ENCODE measurements at places on chromosomes 3 and 15.
A peak's percentile ranks its signal among the peaks of the same experiment; 100 is the strongest.

DNA sequence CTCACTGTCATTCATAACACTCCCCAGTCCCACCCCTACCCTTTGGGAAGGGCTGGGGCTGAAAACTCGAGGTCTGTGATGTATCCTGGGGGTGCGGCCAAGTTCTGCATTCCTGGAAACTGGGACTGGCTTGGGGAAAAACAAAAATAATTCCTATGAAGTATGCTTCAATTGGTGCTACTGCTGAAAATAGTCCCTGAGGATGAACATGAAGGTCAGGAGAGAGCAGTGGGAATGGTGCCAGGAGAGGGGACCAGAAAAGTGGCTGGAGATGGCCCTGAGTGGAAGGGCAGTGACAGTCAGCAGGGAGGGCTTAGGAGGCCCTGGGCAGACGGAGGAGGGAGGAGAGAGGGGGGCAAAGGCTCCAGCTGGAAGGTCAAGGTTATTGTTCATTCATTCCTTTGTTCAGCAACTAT lies 4.8 kb upstream of the ISLR start:
- no peak for DNase-seq

DNA sequence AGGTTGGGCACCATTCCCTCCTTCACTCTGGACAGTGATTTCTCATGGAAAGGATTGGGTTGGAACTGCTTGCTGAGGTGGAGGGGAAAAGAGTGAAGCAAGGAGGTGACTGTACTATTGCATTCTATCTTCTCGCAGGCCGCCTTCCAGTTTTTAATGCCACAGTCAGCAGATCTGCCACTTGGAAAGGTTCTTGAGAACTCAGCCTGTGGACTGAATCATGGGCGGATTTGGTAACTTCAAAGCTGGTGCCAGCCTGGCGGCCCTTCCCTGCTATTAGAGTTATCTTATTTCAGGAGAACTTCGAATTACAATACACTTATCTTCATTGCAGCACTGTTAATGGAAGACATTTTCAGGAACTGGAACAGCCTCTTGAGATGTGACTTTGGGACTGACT lies 23.1 kb upstream of the SLC28A2 start:
- no peak for DNase-seq

- DNase-seq = no peak
These were observed 108.6 kb upstream of the DLG1 start for GRCh38 chr3:197407053-197407452.

- peak; percentile 7 for DNase-seq
These were observed 9.0 kb downstream of the AQP9 start for GRCh38 chr15:58147171-58147611.

DNA sequence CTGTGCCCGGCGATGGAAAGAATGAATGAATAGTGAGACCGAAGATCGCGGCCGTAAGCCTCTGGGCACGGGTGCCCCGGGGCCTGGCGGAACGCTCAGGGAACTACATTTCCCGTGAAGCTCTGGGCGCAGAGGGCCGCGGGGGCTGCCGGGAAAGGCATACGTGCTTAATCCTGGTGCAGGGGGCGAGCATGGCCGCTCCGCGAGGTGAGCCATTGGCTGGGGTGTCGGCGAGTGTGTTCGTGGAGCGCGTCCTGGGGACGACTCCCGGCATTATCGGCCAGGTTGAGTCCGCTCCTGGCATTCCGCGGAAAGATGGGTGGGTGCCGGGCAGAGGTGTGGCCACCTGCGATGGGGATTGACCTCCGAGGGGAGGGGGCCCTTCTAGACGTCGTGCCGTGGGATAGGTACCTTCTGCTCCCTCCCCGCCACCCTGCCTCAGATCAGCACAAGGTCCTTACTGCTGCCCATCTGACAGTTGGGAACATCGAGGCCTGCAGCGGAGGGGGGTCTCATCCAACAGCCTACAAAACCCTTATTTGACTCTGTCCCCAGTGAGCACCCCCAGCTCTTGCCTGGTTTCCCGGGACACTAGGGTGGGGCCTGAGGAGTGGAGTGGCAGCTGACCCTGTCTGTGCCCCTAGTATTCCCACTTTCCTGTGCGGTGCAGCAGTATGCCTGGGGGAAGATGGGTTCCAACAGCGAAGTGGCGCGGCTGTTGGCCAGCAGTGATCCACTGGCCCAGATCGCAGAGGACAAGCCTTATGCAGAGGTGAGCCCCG lies at the start of gene MPI:
TSS of gene MPI (plus strand) at position 160 of the 782 bp plus-strand sequence. CDS start at position 192, 32 bp downstream.
- DNase-seq = peak; percentile 64

- peak; percentile 34 for DNase-seq
These were observed 26.4 kb upstream of the ATP8B4 start for GRCh38 chr15:50145451-50145872.

- DNase-seq = no peak
These were observed 10.0 kb downstream of the CMTM7 start for GRCh38 chr3:32401556-32402081.

DNA sequence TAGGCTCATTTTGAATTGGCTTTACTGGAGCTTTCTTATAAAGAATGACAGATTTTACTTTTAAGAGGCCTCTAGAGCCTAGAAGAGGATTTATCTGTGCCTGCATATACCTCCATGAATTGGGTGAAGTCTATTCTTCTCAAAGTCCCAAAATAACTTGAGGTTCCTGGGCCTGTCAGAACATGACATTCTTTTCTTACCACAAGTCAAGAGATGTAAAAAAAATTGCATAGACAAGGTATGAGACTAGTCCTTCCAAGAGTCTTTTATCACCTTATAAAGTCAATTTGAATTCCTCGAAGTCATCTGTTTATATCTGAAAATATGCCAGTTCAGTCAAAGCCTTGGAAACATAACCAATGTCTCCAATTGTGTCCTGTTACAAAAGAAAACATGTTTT lies 17.2 kb upstream of the CD200 start:
- DNase-seq = no peak

- no peak for DNase-seq
These were observed 218.5 kb upstream of the PRICKLE2 start for GRCh38 chr3:64443546-64444381.

GRCh38 chr15:85588677-85589076 lies 206.0 kb downstream of the KLHL25 start:
- no peak for DNase-seq

- no peak for DNase-seq
These were observed 10.1 kb upstream of the AVEN start for GRCh38 chr15:34049112-34049511.

GRCh38 chr15:73932381-73933191 lies 6.3 kb downstream of the LOXL1 start:
- no peak for DNase-seq

- DNase-seq = no peak
These were observed 17.6 kb downstream of the ASB14 start for GRCh38 chr3:57274845-57275244.

DNA sequence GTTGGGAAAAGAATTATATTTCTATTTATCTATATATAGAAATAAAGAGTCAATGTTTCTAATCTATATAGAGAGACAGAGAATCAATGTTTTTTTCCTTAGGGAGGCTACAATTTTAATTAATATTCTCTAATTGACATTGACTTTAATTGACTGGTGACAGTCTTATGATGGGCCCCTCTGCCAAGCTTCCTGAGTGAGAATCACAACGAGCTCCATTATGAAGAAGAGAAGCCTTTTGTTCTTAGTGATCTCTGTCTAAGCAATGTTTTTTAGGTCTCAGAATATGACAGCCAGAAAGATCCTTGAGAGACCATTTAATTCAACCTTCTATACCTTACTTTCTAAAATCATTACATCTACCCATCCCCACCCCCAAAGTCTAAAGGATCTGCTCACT lies 70.9 kb downstream of the IGSF11 start:
- DNase-seq = no peak

- no peak for DNase-seq
These were observed 2.9 kb upstream of the RPS17 start for GRCh38 chr15:82543160-82543559.

- no peak for DNase-seq
These were observed 61.1 kb downstream of the USP50 start for GRCh38 chr15:50485389-50485788.

- DNase-seq = no peak
These were observed 28.4 kb downstream of the CCDC12 start for GRCh38 chr3:46947981-46948791.

DNA sequence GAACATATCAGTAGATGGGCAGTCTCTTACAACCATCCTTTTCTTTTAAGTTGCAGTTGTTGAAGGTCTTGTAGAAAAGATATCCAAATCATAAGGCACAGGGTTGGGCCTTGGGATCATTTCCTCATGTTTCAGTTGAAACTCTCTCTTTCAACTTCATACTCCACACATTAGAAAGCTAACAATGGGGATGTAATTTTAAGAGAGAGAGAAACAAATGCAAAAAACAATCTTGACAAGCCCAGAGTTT lies 747.9 kb downstream of the ROBO1 start:
- DNase-seq = no peak

GRCh38 chr3:194702545-194702944 lies 16.9 kb downstream of the FAM43A start:
- no peak for DNase-seq

DNA sequence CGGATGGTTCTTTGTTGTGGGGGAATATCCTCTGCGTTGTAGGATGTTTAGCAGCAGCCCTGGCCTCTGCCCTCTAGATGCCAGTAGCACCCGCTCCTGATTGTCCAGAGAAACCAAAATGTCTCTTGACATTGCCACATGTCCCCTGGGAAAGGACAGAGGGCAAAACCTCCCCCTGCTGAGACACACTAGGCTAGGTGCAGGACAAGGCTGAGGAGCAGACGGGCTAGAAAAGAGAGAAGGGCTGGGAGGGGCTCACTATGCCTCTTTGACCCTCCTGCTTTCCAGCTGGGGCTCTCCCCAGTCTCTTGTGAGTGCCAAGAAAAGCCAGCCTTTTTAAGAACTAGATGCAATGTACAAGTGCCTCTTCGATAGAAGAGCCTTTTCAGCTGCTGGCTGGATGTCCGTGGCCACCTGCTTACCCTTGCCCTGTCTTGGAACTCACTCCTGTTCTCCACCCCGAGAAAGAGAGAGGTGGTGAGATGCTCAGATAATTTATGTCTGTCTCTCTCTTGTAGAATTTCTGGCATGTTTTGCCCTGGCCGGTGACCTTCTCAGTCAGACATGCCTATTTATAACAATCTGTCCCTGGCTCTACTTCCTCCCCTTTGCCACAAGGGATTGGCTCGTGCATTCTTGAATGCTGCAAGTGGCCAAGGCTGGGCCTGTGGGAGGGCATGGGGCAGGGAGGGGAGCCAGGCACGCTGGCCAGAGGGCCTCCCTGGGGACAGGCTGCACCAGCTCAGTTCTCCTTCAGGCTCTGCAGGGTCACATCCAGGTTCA lies 142.6 kb downstream of the RPLP1 start:
- peak; percentile 83 for DNase-seq

DNA sequence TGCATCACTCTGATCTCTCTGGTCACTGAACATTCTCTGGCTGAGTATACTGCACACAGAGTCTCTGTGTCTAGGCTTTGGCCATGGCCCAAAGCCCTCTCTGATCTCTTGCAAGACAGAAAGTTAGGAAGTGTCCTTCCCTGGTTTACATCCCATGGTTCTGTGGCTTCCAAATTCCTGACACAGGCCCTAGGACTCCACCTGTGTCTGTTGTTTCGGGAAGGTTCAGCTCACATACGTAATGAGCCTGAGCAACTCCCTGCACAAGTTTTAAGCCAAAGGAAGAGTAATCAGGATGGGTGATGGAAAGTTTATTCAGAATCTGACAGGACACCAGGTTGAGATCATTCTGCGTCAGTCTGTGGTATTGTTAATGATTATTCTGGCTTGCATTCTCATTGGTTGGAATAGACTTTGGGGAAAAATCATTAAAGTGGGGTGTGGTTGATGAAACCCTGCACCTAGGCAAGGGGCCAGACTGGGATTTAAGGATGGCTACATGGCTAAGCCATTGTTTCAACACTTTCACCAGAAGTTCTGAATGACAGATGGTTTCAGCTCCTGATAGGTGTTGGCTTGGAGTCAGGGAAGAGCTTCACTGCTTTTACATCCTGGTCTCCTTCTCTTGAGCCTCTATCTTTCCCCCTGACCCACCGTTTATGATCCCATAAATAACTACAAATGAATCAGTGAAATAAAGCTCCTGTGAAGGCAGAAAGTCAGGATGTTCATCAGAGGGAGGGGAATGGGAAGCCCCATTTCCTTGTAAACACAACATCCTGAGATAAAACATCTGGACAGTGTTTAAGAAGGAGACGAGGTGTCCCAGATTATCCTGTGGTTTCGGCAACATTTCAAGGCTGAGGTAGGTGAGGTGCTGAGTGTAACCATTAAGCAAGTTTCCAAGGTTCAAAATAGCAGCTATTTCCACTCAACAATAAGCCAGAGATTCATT lies 14.1 kb downstream of the LCMT2 start:
- no peak for DNase-seq

DNA sequence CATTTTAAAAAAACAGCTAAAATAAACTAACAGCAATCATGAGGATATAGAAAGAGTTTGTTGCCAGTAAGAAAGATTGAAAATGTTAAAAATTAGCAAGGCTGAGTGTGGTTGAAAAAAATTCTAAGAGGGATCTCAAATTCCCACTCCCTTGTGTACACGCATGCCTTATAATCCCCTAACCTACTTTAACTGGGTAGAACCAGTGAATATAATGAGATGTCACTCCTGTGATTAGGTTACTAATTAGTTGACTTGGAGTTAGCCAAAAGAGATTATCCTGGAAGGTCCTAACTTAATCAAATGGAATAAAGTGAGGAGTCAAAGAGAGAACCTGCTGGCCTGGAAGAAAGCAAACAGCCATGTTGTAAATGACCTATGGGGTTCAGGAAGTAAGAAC lies 286.0 kb upstream of the TGFBR2 start:
- DNase-seq = no peak

GRCh38 chr15:72368325-72368724 lies 7.5 kb downstream of the HEXA start:
- DNase-seq = no peak

DNA sequence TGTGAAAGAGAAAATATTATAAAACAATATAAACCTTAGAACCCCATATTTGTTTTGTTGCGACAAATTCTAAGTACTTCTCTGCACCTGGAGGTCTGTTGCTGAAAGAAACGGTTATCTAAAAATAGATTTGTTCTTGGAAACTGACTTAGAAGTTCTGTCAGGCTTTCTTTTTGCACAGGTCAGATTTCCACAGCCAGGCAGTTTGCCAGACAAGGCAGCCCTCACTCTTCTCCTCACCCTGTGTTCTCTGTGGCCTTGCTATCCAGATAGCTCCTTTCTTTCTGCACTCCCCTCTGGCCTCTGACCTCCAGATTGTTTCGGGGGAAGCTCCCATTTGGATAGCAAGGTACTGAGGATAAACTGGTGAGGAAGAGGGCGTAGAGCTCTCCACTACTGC lies 413.3 kb upstream of the ONECUT1 start:
- no peak for DNase-seq

DNA sequence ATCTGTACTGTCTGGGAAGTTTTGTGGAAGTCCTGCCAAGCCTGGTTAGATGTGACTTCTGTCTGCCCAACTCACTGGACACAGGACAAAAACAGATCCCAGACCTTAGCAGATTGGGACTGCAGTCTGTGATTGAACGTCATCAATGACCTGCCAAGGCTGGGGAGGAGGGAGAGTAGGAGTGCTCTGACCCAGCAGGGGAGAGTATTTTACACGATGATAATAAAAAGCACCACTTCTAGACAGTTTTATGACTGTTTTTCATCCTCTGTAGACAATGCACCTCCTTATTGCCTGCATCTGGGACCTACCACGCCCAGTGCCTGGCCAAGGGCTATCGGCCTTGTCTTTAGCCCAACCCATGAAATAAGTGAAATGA lies 102.3 kb upstream of the NR2E3 start:
- no peak for DNase-seq

Data from NCI-H1105 treated with DMSO at 0.1 percent for 48 hours (cell line).